ENCODE measurements at places on chromosomes 12 and 14. TPM values are rescaled to one million over a fixed set of nuclear protein-coding genes. Genes with fewer than 3 reads are reported as not detected.

TPPP2 gene
- not detected for polyA plus RNA-seq

DNA sequence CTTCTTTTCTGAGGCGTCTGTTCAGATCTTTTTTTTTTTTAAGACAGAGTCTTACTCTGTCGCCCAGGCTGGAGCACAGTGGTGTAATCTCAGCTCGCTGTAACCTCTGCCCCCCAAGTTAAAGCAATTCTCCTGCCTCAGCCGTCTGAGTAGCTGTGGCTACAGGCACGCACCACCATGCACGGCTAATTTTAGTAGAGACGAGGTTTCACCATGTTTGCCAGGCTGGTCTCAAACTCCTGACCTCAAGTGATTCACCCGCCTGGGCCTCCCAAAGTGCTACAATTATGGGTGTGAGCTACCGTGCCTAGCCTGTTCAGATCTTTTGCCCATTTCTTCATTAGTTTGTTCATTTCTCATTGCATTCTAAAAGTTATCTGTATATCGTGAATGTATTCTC, 55.1 kb upstream of the DBX2 start:
- no peaks in the 10 kb centered on the region for H3K36me3 ChIP-seq
- no peaks in the 10 kb centered on the region for H3K27me3 ChIP-seq
- no peaks in the 10 kb centered on the region for H3K4me1 ChIP-seq
- H3K4me3 ChIP-seq, result no peak overlapping the region
- no peak overlapping the region for H3K27ac ChIP-seq

GRCh38 chr12:108253540-108253939, 85.6 kb downstream of the CMKLR1 start:
- H3K4me1 ChIP-seq, result no peaks in the 10 kb centered on the region
- DNase-seq, result peak; percentile 34
- no peaks in the 10 kb centered on the region for H3K36me3 ChIP-seq
- H3K27me3 ChIP-seq, result no peaks in the 10 kb centered on the region

DNA sequence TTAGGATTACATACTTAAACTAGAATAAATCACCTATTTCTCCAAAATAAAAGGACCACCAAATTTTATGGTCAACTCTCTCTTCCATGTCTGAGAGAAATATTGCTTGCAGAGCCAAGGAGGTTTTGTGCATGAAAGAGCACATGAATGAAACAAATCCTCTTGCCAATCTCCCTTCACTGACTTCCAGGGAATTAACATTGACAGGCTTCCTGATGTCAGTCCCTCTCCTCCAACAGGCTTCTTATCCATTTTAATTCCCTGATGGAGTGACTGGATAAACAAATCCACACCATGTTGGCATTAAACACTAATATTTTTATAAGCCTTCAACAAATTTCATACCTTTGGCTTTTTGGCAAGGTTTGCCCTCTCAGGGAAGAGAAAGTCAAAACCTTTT, 45.3 kb upstream of the CNTN1 start:
- no peak for DNase-seq
- H3K27me3 ChIP-seq, result no peaks in the 10 kb centered on the region
- no peaks in the 10 kb centered on the region for H3K36me3 ChIP-seq
- no peak overlapping the region for H3K27ac ChIP-seq
- H3K4me1 ChIP-seq, result no peaks in the 10 kb centered on the region

DNA sequence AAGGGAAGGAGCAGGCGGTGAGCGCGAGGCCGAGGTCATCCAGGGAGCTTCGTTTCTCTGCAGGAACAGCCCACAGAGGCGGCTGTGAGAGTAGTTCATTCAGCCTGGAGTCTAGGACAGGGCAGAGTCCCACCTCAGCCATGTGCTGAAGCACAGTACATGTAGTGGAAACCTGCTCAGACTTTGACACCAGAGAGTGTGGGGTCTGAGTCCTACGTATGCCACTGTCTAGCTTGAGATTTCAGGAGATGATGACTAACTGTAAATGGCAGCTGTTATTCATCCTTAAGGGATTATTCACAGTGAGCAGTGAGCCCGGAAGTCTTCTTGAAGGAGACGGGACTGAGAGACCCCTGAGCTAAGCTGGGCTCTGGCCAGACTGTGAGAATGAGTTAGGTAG, 938 bp upstream of the SLC6A13 start:
- H3K4me1 ChIP-seq, result peaks cover 18% of the 10 kb centered on the region
- no peak overlapping the region for H3K27ac ChIP-seq
- no peak overlapping the region for H3K4me3 ChIP-seq
- no peak for DNase-seq
- H3K36me3 ChIP-seq, result no peaks in the 10 kb centered on the region

DNA sequence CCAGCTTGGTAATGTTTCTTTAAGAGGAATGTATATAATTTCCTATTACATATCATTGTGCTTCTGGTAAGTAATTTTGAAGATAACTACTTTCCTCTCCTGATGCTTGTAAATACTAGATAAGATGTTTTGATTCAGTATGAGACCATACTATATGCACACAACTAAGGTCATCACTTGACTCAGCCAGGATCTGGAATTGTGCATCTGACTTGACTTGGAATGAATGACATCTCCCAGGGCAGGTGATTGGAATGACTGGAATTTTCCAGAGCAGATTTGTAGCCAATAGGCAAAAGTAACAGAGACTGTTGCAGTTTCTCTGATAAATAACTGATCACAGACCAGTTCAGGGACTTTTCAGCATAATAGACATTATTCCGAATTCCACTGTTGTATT, 11.1 kb downstream of the BEST3 start:
- no peaks in the 10 kb centered on the region for H3K4me1 ChIP-seq
- H3K4me3 ChIP-seq, result no peak overlapping the region
- no peaks in the 10 kb centered on the region for H3K36me3 ChIP-seq
- no peak overlapping the region for H3K27ac ChIP-seq
- no peaks in the 10 kb centered on the region for H3K27me3 ChIP-seq
- no peak for DNase-seq

- H3K4me3 ChIP-seq, result no peak overlapping the region
- H3K36me3 ChIP-seq, result no peaks in the 10 kb centered on the region
Observed at GRCh38 chr14:75310295-75311111, 31.9 kb downstream of the FOS start.

Measured in lung (tissue), 17 donors.